MG63 (cell line): ENCODE measurements at places on chromosomes 5 and 9. TPM values are rescaled to one million over a fixed set of nuclear protein-coding genes. Genes with fewer than 3 reads are reported as not detected.

- no peak for DNase-seq
Observed at GRCh38 chr5:12952409-12952808, 992.1 kb downstream of the DNAH5 start.

Gene TMEM203
- 33.5 and 61.7 TPM in 2 replicates for total RNA-seq

DNA sequence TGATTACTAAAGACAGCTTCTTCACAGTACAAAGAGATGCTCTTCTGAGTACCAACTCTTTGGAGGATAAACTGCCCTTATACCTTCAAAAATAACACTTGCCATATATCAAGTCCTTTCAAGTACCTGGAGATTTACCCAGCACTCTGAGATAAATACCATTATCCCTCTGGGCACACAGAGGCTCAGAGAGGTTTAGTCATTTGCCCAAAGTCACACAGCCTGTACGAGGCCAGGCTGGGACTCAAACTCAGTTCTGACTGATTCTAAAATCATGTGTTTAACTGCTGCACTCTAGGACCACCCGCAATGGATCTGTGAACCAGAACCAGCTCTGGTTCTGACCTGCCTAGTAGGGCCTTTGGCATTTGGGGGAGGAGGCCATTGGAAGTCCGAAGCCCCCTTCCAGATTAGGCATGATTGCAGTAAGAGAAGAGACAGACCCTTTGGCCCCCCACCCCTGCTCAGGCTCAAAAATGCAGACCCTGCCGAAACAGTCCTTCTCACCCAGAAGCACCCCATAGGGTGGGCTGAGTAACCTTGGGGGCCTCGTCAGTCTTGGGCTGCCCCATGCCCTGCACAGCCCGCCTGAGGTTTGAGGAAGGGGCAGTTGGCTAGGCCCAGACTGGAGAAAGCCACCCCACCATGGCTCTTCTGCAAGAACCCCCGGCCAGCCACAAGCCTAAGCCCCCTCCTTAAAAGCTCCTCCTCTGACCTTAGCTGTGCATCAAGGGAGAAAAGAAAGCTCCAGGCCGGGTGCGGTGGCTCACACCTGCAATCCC, 32.8 kb upstream of the IL17B start:
- no peak for DNase-seq

Gene KLHL9
- total RNA-seq = 46.6 and 58.6 TPM in 2 replicates

Gene OSMR
- total RNA-seq = 10.1 and 23.4 TPM in 2 replicates

- no peak for DNase-seq
Observed at GRCh38 chr9:38249587-38250210, 142.8 kb upstream of the ALDH1B1 start.

Gene SUSD3
- 0.40 TPM in 1 of 2 replicates, not detected in the other for total RNA-seq

DNA sequence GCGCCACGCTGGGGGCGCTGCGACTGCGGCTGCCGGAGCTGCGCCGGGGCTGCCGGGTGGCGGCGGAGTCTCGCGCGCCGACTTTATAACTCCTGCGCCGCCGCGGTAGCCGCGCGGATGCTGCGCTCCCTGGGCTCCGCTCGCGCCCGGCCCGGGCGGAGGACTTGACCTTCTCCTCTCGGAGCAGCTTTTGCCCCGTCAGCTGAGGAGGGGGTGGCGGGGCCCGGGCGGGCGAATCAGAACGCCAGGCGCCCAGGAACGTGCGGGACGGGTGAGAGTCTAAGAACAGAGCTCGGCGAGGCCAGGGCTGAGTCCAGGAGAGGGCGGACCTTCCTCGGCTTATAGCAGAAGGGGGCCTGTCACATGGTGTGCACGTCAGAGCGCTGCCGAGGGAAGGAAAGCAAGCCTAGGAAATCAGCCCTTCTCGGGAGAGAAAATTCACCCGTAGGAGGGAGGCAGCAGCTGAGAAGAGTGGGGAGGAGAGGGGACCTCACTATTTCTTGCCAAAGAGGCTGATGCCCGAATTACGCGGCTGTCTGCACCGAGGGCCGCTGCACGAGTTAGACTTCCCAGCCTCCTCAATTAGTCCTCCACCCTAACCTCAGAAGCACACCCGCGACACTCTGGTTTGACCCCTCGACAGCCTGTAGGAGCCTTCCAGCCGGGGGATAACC, at the start of gene FOXD1:
FOXD1 (minus strand) TSS at position 315 of the 674 bp plus-strand sequence. CDS start 415 bp downstream, outside the sequence.
- DNase-seq = peak; percentile 96

Gene IL11RA
- 10.2 and 16.9 TPM in 2 replicates for total RNA-seq
